ENCODE measurements at places on chromosomes 2 and 18. TPM values are rescaled to one million over a fixed set of nuclear protein-coding genes. Genes with fewer than 3 reads are reported as not detected.

DNA sequence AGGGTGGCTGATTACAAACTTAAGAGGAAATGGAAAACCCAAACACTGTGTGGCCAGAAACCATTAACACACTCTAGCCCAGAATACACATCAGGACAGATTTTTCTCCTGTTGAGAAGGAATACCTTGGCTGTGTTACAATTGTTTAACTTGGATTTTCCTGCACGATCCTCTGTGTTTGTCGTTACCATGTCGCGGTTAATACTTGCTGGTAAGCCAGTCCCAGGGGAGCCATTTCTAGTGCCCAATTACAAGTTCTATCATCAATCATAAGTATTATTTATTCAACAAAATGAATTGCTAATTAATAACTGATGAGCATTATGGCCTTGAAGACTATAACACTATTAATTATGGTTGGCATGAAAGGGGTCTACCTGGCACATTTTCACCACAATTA is 146.8 kb downstream of the LNPK start:
- no peak for DNase-seq

DNA sequence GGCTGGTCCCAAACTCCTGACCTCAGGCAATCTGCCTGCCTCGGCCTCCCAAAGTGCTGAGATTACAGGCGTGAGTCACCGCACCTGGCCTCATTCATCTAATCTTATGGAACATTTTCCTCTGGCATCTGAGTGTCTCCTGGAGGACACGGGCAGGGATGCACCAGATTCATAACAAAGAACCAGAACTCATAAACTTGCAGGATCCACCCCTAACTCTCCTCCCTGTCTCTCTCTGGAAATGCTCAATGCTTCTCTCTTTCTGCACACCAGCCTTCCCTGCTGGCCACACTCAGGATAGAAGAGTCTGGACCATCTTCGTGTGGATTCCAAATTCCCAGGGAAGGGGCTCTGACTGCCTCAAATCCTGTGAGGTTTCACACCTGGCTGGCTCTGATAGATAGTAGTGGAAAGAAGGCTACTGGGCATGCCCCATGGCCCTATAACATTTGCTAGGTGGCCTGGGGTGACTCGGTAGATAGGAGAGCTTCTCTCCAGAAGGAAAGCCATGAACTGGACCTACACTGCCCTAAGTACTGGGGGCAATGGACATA is 483.2 kb upstream of the GYPC start:
- no peak for DNase-seq

- DNase-seq = no peak
These were observed 63.2 kb downstream of the ASB1 start for GRCh38 chr2:238489896-238490295.

DNA sequence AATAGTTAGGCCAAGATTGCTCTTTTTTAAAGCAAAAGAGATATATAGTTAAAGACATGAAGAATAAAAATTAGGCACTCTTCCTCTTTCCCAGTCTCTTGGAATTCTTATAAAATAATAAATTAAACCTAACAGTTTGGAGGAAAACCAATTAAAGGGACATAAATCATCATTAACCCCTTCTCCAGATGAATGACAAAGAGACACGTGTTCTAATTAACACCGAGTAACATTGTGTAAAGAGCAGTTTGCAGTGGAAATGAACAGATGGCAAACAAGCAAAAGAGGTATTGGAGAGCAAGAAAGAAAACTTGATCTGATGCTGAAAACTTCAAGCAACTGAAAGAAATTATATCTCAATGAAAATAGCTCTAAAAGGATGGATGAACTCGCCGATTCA is 48.4 kb downstream of the BCL2 start:
- DNase-seq = no peak

DNA sequence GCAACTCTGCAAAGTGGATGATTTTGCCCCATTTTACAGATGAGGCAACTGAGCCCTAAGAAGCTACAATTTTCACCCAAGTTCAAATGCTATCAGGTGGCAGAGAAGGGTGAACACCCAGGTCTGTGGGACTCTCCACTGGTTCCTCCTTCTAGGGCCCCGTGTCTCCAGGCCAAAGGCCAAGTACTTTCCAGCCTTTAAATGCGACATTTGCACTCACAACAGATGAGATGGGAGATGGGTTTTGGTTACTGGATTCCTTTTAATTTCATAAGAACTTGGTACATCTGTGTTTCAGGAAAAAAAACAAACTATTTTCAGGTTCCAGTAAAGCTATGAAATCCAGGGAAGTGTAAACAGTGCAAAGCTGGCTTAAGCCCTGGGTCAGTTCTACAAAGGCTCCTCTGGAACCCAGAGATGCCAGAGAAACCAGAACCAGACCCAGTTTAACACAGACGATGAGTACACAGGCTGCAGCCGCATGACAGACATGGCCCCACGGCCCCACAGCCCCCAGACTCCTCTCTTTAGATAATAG is 361.7 kb downstream of the ANAPC1 start:
- DNase-seq = no peak

DNA sequence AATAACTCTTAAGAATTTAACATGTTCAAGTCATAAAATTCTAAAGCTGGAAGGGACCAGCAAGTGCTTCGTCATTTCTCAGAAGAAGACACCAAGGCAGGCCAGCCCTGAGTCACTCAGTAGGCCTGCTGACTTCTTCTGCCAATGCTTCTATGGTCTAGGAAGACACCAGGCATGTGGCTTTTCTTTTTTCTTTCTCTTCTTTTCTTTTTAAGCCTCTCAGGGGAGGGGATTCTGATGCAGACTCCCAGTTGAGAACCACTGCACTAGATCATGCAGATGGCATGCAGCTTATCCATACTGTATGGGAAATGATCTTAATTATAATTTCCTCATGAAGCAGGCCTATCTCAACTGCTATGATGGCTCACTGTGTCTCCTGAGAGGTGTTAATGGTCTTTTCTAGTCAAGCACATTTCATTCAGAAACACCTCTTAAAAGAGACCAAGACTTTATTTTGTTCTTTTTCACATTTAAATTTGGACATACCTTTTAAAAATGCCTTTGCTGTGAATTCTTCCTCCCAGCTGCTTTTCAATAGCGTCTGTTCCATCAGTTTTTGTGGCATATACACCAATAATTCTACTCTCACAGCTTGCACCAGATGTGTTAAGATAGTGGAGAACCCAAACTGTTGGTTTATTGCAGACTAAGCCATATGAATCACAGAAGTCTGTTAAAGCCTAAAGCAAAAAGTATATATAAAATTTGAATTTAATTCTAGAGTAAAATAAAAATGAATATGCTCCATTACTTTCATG is 11.3 kb downstream of the KCTD18 start:
- DNase-seq = no peak

EGR4 gene
- total RNA-seq = not detected

CCDC85A gene
- total RNA-seq = not detected

NOTO gene
- not detected for total RNA-seq

FOXI3 gene
- not detected for total RNA-seq
